ENCODE measurements at places on chromosomes 1 and 21.

DNA sequence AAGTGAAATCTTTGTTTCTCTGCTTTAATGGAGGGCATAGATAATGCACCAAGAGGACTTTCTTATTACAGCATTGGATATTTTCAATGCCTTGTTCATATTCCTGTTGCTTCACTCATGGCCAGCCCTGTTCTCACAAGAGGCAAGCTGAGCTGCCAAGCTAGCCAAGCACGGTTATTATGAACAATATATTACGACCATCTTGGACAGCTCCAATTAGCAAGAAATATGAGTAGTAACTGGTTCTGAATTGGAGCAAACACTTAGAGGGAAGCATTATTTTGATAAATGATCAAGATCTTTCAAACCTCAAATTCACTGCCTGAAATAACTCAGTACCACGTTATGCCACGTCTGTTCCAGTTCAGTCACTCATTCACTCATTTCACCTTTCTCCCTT is 159.8 kb downstream of the SETD4 start:
- no peak for DNase-seq

DNA sequence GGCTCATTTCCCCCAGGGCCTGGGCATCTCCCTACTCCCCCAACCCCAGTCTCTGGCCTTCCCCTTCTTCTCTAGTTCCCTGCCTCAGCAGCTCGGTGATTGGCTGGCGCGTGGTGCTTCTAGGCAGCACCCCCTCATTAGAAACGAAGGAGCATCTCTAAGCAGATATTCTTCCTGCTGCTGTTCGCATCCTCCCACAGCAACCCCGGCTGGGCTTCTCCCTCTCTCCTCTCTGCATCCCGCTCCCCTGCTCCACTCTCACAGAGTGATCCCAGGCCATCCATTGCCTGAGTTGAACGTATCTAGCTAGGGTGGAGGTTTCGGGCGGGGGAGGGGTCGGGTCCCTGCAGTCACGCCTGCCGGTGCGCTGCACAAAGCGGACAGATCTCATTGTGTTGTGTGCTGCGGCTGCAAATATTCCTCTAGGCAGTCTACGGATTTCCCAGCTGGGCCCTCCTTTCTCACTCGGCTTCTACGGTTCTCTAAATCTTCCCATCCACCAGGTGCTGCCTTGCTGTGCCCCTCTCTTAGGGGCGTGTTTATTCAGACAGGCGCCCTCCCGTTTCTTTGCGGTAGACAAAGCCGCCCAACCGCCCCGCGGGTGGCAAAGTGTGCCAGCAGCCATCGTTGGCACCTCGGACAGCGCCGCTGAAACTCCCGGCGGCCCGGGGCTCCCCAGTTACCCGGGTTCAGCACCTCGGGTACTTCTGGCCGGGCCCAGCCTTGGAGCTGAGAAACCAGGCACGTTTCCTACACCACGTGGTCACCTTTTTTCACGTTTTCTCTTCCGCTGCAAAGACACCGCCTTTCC is 2.2 kb downstream of the CACNA1E start:
- no peak for DNase-seq

- no peak for DNase-seq
Measured at GRCh38 chr1:234751678-234752077, 141.7 kb upstream of the IRF2BP2 start.

DNA sequence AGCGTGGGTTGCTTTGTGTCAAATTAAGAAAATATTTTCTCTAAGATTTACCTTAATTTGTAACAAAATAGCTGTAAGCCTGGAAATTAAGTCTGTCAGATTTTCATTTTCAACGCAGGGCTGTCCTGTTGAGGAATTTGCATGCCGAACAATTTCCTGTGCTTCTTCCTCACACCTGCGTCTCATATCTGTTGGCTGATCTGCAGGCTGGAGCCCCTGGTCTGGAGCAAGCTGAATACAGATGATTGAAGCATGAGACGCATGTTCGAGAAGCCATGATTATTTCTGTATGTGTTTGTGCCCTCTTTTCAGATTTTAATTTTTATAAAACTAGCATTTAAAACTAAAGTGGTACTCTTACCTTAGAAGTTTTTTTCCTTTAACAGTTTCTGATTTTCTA is 9.8 kb downstream of the MIXL1 start:
- DNase-seq = no peak

- no peak for DNase-seq
Measured at GRCh38 chr1:201310986-201311355, 27.7 kb downstream of the PKP1 start.

DNA sequence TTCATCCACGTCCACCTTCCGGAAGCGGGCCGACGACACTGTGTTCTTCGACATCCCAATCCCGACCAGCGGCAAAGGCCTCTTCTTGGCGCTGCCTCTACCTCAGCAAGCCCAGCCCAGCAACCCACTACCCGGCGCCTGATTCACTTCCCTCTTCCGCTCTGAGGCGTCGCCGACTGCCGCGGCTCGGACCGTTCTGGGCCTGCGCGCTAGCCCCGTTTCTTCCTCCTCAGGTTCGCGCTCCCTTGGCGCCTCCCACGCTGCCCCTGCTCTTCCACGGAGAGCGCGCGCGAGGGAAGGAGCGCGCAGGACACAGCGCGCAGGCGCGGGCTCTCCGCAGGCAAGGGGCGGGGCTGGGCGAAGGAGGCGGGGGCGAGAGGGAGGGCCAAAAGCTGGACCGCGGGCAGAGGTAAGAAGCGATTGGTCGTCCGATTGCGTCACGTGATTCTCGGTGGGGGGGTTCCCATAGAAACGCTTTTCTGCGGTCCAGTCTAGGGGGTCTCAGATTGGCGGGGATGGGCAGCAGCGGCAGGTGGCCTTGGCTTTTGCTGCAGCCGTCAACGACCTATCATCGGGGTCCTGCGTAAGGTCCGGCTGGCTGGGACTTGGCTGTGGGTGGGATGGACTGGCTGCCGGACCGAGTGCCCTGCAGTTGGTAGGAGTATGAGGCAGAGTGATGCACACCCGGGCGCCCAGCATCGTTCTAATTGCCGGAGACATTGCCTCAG is at the start of gene ARPC5:
ARPC5 (minus strand) TSS at position 178 of the 728 bp plus-strand sequence; CDS start at position 54, 124 bp downstream.
- peak; percentile 91 for DNase-seq

DNA sequence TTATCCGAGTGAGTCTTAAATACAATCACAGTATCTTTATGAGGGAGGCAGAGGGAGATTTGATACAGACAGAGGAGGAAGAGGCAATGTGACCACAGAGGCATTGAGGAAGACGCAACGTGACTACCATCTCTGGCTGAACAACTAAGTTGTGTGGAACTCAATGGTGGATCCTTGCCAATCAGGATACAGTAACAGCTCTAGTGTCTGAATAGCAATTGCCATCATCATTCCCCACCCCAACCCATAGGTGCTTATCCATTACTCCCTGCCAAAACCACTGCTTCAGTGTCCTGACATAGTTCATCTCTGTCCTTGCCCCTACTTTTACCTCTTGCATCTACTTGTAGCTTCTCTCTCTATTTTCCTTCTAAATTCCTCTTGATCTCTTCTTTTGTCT is 20.5 kb upstream of the RHBDL2 start:
- no peak for DNase-seq

- no peak for DNase-seq
Measured at GRCh38 chr1:1304331-1305299, 3.1 kb downstream of the ACAP3 start.

GRCh38 chr1:171623651-171624331 is 1.7 kb downstream of the MYOCOS start:
- DNase-seq = no peak

DNA sequence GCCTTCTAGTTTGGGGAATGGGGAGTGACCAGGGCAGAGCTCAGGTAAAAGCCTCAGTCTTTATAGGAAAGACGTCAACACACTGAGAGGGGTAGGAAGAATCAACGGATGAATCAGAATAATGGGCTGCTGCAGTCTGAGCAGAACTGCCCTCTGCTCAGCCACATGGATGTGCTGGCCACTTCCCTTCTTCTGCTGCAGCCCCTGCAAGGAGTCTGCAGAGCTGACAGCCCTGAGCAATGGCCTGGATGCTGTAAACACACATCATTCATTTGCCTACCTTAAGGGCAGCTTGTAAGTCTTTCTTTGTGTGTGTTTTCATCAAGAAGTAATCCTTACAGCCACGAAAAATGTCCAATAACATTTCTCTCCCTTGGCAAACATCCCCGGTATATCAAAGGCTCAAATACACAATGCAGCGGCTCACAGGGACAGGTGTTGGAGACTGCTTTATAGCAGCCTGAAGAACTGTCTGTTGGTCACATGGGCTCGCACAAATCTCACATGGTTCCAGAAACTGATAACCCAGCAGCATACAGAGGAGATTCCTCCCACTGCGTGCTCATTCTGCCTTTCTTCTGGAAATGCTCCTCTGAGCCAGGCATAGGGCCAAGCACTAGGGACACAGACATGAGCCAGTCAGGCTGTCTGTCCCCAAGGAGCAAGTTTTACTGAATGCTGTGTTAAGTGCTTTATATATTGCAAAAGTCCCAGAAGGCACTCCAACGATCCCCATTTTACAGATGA is 110.1 kb downstream of the HMGB4 start:
- DNase-seq = no peak

DNA sequence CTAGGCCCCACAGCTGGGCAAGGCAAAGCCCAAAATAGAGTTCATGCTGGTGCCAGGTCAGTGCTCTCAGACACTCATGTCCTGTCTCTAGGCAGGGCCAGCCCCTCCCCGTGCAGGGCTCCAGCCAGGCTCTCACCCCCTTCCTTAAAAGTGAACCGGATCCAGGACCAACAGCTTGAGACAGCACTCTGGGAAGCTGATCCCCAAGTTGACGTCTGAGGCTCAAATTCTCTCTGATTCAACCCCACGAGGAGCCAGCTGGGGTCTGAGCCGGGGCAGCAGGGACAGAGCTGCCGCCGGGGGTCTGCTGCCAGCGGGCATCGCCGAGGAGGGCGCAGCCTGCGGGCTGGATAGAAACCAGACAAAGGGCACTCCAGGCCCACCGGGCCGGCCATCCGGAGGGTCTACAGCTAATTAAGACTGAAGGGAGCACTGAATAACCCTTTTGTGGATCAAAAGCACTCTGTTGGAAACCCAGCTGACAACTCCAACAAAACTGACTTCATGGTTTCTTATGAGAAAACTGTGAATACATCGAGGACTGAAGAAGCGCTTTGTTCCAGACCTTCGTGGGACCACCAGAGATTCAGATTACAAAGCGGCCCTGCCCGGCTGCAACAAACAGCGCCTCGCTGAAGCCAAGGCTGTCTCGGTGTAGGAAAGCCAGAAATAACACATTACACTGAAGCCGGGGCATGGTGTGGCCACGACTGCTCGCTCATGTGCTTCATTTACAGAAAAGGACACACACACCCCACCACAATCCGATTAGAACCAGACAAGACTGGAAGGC is 95.8 kb downstream of the PSMG1 start:
- DNase-seq = no peak

- peak; percentile 55 for DNase-seq
Measured at GRCh38 chr1:152188673-152189591, 29.9 kb upstream of the RPTN start.

Measured in bone marrow (tissue), 2 donors.